ENCODE measurements at places on chromosomes 13 and 19.

- no peak for DNase-seq
These were observed 40.1 kb downstream of the FAM216B start for GRCh38 chr13:42821437-42821836.

DNA sequence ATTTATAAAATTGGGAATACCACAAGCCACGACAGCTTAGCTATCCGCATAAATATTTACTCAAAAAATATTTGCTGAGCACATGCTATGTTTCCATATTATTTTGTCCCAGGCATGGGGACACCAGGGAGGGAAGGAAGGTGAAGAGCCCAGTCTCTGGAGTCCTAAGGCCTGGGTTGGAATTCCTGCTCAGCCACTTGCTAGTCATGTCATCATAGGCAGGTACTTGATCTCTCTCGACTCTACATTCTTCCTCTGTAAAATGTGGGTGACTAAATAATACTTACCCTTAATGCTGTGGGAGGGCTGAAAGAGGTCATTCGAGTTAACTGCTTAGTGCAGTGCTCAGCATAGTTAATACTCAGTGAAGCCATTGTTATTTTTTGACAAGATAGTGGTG is 4.3 kb upstream of the RNASEH2B start:
- no peak for DNase-seq

- DNase-seq: no peak
These were observed 113.2 kb downstream of the MYCBP2 start for GRCh38 chr13:77213644-77214043.

GRCh38 chr13:73365252-73365651 is 306.4 kb downstream of the KLF5 start:
- DNase-seq: no peak

- no peak for DNase-seq
These were observed 284.3 kb upstream of the MAB21L1 start for GRCh38 chr13:35760735-35761281.

Measured in ACHN (cell line).